ENCODE measurements at places on chromosomes 7 and 10. TPM values are rescaled to one million over a fixed set of nuclear protein-coding genes. Genes with fewer than 3 reads are reported as not detected.

DNA sequence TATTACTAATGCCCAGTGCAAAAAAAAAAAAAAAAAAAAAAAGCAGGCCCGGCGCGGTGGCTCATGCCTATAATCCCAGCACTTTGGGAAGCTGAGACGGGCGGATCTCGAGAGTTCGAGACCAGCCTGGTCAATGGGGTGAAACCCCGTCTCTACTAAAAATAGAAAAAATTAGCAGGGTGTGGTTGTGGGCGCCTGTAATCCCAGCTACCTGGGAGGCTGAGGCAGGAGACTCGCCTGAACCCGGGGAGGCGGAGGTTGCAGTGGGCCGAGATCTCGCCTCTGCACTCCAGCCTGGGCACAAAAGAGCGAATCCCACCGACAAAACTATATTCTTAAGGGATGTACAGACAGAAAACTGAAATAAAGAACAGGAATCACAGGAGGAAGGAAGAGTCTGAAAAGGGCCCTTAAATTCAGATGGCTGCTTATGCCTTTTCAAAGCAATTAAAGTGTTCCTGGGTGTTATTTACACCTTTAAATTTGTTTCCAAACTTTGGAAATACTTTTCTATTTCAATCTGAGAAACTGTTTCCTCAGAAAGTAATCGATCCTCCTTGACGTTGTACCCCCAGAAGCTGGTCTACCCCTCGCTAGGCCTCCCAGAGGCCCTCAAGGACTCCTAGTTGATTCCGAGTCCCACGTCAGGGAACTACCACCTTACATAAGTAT is 2.0 kb upstream of the KMT2E start:
- peak overlapping the region; percentile 100 for H3K27ac ChIP-seq
- no peak for DNase-seq
- H3K4me3 ChIP-seq = peak overlapping the region; percentile 74
- no peaks in the 10 kb centered on the region for H3K36me3 ChIP-seq
- H3K4me1 ChIP-seq = peaks cover 24% of the 10 kb centered on the region

DNA sequence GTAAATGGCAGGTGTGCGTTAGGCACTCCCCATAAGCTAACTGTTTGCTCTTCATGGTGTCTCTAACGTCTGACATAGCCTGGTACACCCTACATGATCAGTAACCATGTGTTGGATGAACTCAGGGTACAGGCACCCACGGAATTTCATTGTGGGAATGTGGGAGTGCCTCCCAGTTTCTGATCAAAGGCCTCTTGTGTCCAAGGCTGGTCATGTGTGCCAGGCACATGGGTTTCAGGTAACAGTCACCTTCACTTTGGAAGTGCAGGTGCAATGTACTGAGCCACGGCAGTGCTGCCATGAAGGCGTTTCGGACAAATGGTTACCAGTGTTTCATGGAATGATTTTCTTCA is 298.3 kb downstream of the DNAJB6 start:
- no peak for DNase-seq
- peaks cover 15% of the 10 kb centered on the region for H3K27me3 ChIP-seq
- H3K4me3 ChIP-seq = no peak overlapping the region
- H3K27ac ChIP-seq = no peak overlapping the region

- no peak overlapping the region for H3K27ac ChIP-seq
- H3K27me3 ChIP-seq = no peaks in the 10 kb centered on the region
- H3K4me3 ChIP-seq = no peak overlapping the region
- no peak for DNase-seq
- no peaks in the 10 kb centered on the region for H3K36me3 ChIP-seq
- no peaks in the 10 kb centered on the region for H3K4me1 ChIP-seq
Measured at GRCh38 chr10:98487649-98488048, 40.9 kb upstream of the HPS1 start.

- no peaks in the 10 kb centered on the region for H3K4me1 ChIP-seq
- no peaks in the 10 kb centered on the region for H3K36me3 ChIP-seq
- H3K4me3 ChIP-seq = no peak overlapping the region
- no peak for DNase-seq
- H3K27ac ChIP-seq = no peak overlapping the region
- H3K27me3 ChIP-seq = no peaks in the 10 kb centered on the region
Measured at GRCh38 chr10:33565231-33565630, 230.8 kb upstream of the NRP1 start.

- no peaks in the 10 kb centered on the region for H3K36me3 ChIP-seq
- H3K4me3 ChIP-seq = no peak overlapping the region
- H3K4me1 ChIP-seq = peaks cover 9% of the 10 kb centered on the region
- no peak for DNase-seq
Measured at GRCh38 chr10:61975391-61975932, 74.0 kb downstream of the ARID5B start.

MKI67 gene
- 0.28 TPM for total RNA-seq

GRCh38 chr7:115435178-115435577 is 513.3 kb downstream of the MDFIC start:
- no peak for DNase-seq
- no peaks in the 10 kb centered on the region for H3K4me1 ChIP-seq
- H3K36me3 ChIP-seq = no peaks in the 10 kb centered on the region
- H3K27ac ChIP-seq = no peak overlapping the region

GRCh38 chr7:17815318-17815717 is 125.0 kb downstream of the SNX13 start:
- no peaks in the 10 kb centered on the region for H3K27me3 ChIP-seq
- H3K36me3 ChIP-seq = peaks cover 2% of the 10 kb centered on the region
- no peak overlapping the region for H3K27ac ChIP-seq

GRCh38 chr7:90834771-90835170 is 238.7 kb downstream of the CDK14 start:
- no peaks in the 10 kb centered on the region for H3K36me3 ChIP-seq
- no peak overlapping the region for H3K4me3 ChIP-seq
- H3K27me3 ChIP-seq = no peaks in the 10 kb centered on the region

DLX6 gene
- not detected for total RNA-seq

GRCh38 chr7:135377171-135377570 is 132.7 kb downstream of the CNOT4 start:
- no peaks in the 10 kb centered on the region for H3K4me1 ChIP-seq
- no peaks in the 10 kb centered on the region for H3K36me3 ChIP-seq
- no peak for DNase-seq
- no peak overlapping the region for H3K27ac ChIP-seq
- no peaks in the 10 kb centered on the region for H3K27me3 ChIP-seq

- H3K27me3 ChIP-seq = no peaks in the 10 kb centered on the region
- H3K36me3 ChIP-seq = no peaks in the 10 kb centered on the region
- H3K4me1 ChIP-seq = no peaks in the 10 kb centered on the region
- no peak overlapping the region for H3K4me3 ChIP-seq
- DNase-seq = no peak
Measured at GRCh38 chr10:51010977-51011376, 63.3 kb upstream of the PRKG1 start.

CYP2C8 gene
- not detected for total RNA-seq

AP3M1 gene
- 24.0 TPM for total RNA-seq

PTPRZ1 gene
- total RNA-seq = 0.86 TPM

DNA sequence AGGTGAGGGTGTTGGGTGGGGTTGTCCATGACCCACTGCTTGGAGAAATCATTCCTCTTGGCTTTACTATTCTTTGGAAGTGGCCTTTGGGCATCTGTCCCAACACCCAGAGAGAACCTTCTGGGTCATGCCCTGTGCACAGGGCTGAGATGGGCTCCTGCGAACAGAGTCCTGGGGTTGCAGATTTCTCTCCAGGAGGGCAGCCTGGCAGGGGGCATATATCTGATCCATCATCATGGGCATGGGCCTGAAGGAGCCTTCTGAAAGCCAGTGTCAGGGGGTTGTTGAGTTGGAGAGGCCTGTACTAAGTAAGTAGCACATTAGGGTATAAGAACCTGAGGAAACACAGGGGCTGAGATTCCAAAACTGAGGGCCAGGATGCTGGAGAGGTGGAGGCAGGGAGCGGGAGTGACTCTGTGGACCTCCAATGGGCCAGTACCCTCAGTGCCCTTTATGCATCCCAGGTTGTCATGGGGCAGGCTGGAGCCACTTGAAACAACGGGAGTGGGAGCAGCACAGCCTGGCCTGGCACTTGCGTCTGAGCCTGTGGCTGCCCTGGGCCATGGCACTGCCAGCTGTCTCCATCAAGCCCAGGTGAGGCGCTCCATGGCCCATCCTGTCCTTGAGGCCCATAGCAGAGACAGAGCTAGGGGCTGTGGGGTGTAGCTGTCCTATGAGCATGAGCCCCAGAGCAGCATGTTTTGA is 203.7 kb downstream of the GRID1 start:
- H3K27ac ChIP-seq = no peak overlapping the region
- H3K4me1 ChIP-seq = no peaks in the 10 kb centered on the region
- H3K36me3 ChIP-seq = no peaks in the 10 kb centered on the region

GRCh38 chr7:118845791-118846190 is 621.3 kb downstream of the ANKRD7 start:
- no peak for DNase-seq
- no peaks in the 10 kb centered on the region for H3K4me1 ChIP-seq
- no peak overlapping the region for H3K27ac ChIP-seq
- no peaks in the 10 kb centered on the region for H3K36me3 ChIP-seq
- H3K4me3 ChIP-seq = no peak overlapping the region

GRCh38 chr7:69419934-69420333 is 178.3 kb upstream of the AUTS2 start:
- H3K4me3 ChIP-seq = no peak overlapping the region
- no peak overlapping the region for H3K27ac ChIP-seq
- no peaks in the 10 kb centered on the region for H3K36me3 ChIP-seq
- DNase-seq = no peak
- H3K4me1 ChIP-seq = no peaks in the 10 kb centered on the region

DNA sequence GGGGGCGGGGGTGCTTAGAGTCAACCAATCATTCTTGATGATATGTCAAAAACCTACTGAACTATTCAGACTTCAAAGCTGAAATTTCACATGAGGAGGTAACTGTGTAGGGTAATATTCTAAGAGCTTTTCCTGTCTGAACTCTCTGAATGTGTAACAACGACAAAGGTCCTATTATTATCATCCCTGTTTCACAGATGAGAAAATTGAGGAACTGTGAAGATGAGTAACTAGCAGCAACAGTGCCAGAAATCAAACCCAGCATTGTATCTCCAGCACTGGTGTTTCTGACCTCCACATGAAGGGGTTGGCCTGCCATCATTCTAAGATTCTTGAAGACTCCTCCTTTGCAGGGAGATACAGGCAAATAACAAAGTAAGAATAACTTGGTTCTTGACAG is 294.7 kb upstream of the AOAH start:
- no peak for DNase-seq
- H3K4me1 ChIP-seq = no peaks in the 10 kb centered on the region
- no peak overlapping the region for H3K4me3 ChIP-seq
- H3K36me3 ChIP-seq = no peaks in the 10 kb centered on the region
- no peaks in the 10 kb centered on the region for H3K27me3 ChIP-seq

SPDYE2B gene
- not detected for total RNA-seq

DNA sequence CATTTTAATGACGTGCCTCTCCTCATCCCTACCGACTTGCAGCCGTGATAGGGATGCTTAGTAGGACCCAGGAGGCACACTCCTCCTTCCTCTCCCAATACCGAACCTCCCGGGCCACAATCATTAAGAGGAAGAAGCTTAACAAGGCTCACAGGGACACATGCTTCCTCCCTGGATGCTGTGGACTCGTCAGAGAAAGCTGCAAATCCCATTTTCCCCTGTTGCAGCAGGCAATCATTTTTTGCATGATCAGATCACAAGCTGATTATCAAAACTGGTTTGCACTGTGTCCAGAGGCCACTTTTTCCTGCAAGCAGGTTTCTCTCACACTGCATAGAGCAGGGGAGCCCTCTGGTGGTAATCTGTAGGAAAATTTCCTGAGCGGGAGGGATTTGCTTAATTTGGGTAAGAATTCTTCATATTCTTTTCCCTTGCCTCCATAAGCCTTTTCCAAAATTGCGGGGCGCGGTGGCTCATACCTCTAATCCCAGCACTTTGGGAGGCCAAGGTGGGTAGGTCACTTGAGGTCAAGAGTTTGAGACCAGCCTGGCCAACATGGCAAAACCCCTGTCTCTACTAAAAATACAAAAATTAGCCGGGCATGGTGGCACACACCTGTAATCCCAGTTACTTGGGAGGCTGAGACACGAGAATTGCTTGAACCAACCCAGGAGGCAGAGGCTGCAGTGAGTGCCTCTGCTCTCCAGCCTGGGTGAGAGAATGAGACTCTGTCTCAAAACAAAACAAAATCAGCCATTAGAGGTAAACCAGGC is 16.1 kb upstream of the LAMB4 start:
- no peaks in the 10 kb centered on the region for H3K4me1 ChIP-seq
- H3K36me3 ChIP-seq = no peaks in the 10 kb centered on the region
- DNase-seq = peak; percentile 75
- no peak overlapping the region for H3K4me3 ChIP-seq

DNA sequence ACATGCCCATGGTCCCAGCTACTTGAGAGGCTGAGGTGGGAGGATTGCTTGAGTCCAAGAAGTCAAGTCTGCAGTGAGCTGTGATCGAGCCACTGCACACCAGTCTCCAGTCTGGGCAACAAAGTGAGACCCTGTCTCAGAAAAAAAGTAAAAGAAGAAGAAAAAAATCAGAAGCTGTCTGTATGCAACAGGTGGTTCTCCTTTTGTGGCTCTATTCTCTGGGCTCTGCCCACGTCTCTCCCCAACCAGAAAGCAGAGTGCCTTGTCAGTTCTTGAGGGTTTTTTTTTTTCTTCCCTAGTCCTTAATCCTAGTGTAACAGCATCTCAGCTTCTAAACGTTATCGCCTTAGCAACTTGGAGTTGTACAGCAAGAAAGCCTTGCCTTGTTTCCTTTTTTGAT is 89.5 kb downstream of the PRKCQ start:
- no peak for DNase-seq

DNA sequence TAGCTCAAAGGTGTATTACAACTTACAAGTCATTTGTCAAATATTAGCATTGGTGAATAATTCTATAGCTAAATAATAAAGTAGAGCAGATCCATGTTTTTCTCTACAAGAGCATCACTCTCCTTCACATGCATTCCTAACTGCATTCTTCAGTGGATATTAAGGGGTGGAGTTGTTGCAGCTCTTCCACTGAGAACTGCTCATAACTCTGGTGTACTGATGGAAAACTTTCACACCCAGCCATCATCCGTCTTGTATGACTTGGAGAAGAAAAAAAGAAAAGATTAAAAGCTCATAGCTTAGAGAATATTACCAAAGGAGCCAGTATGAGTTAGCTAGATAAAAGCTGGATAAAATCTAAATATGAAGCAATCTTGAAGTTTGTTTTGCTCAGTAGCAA is 10.2 kb upstream of the FAM13C start:
- no peak overlapping the region for H3K4me3 ChIP-seq
- no peaks in the 10 kb centered on the region for H3K36me3 ChIP-seq
- DNase-seq = no peak
- H3K27ac ChIP-seq = peak overlapping the region; percentile 20
- no peaks in the 10 kb centered on the region for H3K27me3 ChIP-seq
- H3K4me1 ChIP-seq = peaks cover 19% of the 10 kb centered on the region

GRCh38 chr10:3853016-3853415 is 68.0 kb upstream of the KLF6 start:
- peak overlapping the region; percentile 53 for H3K27ac ChIP-seq
- no peak for DNase-seq
- H3K4me1 ChIP-seq = peaks cover 52% of the 10 kb centered on the region
- H3K4me3 ChIP-seq = no peak overlapping the region
- no peaks in the 10 kb centered on the region for H3K27me3 ChIP-seq

Measured in heart right ventricle (tissue), 16 donors.